ENCODE measurements at places on chromosomes 3 and 15.

DNA sequence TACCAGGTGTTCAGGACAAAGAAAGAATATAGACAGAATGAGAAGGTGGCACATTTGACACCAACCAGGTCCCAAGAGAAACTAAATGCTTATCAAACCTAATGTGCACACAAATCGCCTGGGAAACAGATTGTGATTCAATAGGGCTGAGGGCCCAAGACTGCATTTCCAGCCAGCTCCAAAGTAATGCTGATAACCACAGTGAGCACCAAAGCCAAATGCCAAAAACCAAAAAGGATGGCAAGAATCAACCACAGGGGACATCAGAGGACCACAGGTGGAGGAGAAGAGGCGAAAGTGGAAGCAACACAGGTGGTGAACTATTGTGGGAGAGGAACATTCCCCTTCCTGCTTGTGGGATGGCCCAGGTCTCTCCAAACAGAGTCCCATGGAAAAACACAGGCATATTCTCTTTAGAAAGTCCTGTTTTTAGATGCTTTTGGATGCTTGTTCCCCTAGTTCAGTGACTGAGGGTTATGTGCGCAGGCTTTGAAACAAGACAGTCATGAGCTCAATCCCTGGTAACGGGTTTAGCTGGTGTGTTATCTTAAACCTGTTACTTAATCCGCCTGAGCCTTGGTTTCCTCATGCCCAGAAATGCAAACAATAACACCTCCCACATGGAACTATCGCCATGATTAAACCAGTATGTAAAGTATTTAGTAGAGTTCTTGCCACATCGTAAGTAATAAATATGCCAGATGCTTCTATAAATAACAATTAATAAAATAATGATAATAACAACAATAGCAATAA lies 241.7 kb downstream of the ATP8B4 start:
- no peak for DNase-seq

GRCh38 chr3:14628406-14628805 lies 23.2 kb upstream of the CCDC174 start:
- no peak for DNase-seq

DNA sequence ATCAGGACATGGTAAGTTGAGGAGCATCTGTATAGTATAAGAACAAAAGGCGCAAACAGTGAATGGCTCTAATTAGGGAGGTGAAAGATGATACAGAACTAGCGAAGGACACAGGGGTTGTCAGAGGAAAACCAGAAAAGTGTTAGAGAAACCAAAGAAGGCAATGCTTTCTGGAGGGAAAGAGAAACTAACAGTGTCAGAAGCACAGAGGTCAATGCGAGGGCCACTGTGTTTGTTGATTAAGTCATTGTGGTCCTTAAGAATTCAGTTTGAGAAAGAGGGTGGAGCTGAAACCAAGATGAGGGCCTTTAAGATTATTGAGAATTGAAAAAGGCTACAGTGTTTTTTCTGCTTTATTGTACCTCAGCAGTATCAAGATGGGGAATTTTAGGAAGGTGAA lies 28.8 kb downstream of the ATG7 start:
- no peak for DNase-seq

GRCh38 chr3:100650651-100651619 lies 41.5 kb downstream of the ADGRG7 start:
- DNase-seq, result no peak

DNA sequence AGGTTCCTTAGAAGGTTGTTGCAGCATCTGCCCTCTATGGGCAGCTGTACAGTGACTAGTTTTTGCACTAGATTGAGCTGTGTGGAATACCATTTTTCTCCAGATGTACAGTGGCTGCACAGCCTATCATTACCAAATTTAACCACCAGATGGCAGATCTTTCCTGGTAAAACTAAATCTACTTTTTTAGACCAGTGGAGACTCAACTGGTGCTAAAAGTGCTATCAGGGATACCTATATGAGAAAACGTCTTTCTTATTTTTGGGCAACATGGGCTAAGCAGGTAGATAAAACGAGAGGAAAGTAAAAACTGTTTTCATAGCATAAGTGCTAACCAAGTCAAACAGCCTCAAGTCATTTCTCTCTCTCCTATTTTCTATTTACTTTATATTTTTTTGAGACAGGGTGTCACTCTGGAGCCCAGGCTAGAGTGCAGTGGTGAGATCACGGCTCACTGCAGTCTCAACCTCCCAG lies 21.2 kb downstream of the IGSF10 start:
- DNase-seq, result peak; percentile 19

GRCh38 chr3:64158334-64158733 lies 66.9 kb downstream of the PRICKLE2 start:
- no peak for DNase-seq

- no peak for DNase-seq
Observed at GRCh38 chr3:10299679-10300078, 6.9 kb upstream of the GHRL start.

DNA sequence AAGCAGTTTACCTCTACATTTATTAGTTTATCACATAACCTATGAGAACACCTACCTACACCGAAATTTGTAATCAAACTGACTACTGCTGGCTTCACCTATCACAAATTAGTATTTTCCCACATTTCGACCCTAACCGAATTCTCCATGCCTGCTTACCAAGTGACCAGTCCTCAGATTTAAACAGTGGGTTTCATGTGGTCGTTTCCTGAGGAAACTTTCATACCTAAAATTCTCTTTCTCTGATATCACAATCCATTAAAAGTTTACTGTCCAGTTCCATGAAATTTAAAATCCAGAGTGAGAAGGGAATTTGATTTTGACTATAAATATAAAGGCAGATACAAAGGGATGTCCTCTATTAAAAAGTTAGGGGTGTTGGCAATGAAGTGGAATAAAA lies 1.9 kb downstream of the PLOD2 start:
- no peak for DNase-seq

DNA sequence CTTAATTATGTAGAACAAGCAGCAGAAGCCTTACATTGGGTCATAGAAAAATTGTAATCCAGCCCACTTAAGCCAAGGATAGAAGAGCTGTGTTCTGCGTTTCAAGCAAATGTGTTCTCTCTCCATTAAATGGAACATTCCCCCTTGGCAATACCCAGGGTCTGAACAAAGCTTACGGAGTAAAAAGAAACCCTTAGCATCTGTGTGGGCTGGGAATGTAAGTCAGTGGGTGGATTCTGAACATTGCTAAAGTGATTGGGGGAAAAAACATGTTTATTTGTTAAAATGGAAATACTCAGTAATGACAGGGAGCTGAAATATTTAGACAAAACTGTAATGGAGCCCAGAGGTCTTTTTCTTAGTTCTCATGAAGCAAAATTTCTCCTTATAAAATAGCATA lies 147.4 kb downstream of the DUT start:
- DNase-seq, result no peak

DNA sequence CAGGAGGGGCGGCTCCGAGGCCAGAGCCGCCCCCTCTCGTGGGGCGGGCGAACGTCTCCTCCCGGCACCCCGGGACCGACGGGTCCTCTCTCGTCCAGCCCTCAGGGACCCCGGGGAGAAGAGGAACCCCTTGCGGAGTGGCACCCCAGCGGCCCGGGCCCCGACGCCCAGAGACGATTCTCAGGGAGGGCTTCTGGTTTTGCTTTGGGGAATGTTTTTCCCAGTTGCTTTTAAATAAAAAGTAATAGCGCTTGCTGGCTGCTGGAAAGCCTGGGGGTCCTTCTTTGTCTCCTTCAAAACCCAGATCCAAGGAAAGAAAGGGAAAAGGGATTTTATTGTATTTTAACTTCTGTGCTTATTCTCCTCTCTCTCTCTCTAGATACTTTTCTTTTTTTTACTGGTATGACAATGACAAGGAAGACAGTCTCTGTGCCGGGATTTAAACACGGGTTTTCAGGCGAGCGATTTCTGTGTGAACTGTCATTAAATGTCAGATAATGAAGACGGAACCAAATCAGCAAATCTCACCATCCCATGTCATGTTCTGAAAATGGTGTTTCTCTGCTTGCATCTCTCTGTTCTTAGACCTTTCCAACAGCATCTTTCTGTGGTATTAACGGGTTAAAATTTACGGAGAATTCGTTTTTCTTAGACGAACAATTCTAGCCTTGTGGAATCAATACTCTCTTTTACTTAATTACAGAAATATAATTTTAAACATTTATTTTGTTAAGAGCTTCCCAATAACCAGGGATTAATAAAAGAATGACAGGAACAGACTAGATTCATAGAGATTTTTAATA lies 530 bp upstream of the PCOLCE2 start:
- DNase-seq, result no peak

GRCh38 chr3:80017369-80017768 lies 249.6 kb upstream of the ROBO1 start:
- DNase-seq, result no peak

DNA sequence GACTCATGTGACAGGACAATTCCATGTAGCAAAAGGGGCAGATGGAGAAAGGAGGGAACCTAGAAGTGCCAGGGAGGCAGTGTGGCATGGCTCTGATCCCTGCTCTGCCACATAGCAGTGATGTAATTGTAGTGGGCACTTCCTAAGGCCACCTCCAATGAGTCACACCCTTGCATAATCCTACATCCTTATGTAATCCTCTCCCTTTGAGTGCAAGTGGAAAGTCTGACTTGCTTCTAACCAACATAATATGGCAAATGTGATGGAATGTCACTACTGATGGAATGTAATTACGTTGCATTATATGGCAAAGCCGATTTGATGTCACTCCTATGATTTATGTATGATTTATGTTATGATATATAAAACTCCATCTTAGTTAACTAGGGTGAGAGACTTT lies 72.9 kb upstream of the ATP2C1 start:
- DNase-seq, result no peak

DNA sequence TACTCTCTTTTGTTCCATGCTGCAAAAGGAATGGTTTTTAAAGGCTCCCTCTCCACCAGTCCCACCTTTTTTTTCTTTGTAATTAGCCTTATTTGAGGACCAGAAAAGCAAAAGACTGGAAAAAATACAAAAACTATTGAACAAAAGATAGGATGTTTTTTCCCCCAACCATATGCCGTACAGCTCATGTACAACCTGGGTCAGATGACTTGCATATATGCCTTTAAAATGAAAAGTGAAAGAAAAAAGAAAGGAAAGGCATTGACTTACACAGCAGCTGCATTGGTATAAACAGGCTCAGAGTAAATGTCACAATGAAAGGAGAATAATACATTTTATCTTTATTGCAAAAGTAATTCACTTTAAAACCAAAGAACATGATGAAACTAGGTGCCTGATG lies 69.5 kb upstream of the CMC1 start:
- DNase-seq, result no peak

DNA sequence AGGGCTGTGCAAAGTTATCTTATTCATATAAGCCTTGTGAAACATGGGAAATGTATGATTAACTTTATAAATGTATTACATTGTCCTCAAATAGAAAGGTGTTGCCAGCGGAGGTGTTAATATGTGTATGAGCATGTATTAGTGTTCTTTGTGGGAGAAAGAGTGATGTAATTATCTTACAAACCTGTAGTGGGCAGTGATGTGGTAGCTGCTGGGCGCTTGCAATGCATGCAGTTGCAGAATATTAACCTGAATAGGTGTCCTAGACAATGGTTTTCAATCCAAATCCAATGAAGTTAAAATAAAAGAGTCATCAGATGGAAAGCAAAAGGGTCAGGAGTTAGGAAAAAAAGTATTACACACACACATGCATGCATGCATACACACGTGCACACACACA lies 881.3 kb upstream of the CADM2 start:
- no peak for DNase-seq

DNA sequence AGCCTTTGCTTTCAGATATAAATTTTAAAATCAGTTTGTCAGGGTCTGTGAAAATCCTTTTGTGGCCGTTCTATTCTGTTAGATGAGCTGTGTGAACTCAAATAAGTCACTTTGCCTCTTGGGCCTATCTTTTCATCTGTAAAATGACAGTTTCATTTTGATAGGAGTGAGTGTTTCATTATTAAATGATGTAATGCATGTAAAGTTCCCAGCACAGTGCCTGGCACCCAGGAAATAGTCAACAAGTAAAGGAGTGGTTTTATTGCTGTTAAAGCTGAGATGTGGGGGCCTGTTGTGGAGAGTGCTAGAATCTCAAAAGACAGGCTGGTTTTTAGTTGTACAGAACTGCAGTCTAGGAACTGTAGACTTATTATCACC lies 394.5 kb upstream of the CFAP20DC start:
- no peak for DNase-seq

- DNase-seq, result no peak
Observed at GRCh38 chr15:100078511-100079220, 263.1 kb downstream of the ADAMTS17 start.

GRCh38 chr15:99406120-99406519 lies 154.8 kb downstream of the LRRC28 start:
- no peak for DNase-seq

- peak; percentile 78 for DNase-seq
Observed at GRCh38 chr3:182795389-182795782, 2.1 kb downstream of the ATP11B start.

DNA sequence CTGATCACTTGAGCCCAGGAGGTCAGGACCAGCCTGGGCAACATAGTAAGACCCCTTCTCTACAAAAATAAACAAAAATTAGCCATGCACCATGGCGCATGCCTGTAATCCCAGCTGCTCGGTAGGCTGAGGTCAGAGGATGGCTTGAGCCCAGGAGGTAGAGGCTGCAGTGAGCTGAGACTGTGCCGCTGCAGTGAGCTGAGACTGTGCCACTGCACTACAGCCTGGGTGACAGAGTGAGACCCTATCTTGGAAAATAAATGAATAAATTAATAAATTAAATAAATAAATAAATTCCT lies 10.8 kb downstream of the SHISA5 start:
- no peak for DNase-seq
